Uterine smooth muscle cell (primary cell): ENCODE measurements at places on chromosomes 2 and 18. TPM values are rescaled to one million over a fixed set of nuclear protein-coding genes. Genes with fewer than 3 reads are reported as not detected.

CYRIA gene
- total RNA-seq: 8.7 and 18.1 TPM in 2 replicates

LYPD6 gene
- 3.6 and 4.4 TPM in 2 replicates for total RNA-seq

UXS1 gene
- 35.4 and 43.5 TPM in 2 replicates for total RNA-seq

GKN2 gene
- total RNA-seq: not detected in 2 replicates

ZNF521 gene
- total RNA-seq: 33.6 and 36.4 TPM in 2 replicates

DOK6 gene
- total RNA-seq: 1.2 and 2.7 TPM in 2 replicates

PTPN2 gene
- total RNA-seq: 22.4 and 24.2 TPM in 2 replicates

CNGA3 gene
- total RNA-seq: not detected in 2 replicates

CHRNG gene
- not detected in 2 replicates for total RNA-seq

STPG4 gene
- total RNA-seq: 0.12 and 0.44 TPM in 2 replicates

AKAIN1 gene
- total RNA-seq: not detected in 2 replicates

RBBP8 gene
- 37.2 and 40.5 TPM in 2 replicates for total RNA-seq

ACKR3 gene
- 0.25 TPM in 1 of 2 replicates, not detected in the other for total RNA-seq

INO80B gene
- 10.7 and 15.2 TPM in 2 replicates for total RNA-seq

SERPINB4 gene
- not detected in 2 replicates for total RNA-seq

DCDC2C gene
- 0.37 TPM in 1 of 2 replicates, not detected in the other for total RNA-seq

SP140 gene
- total RNA-seq: 2.0 and 2.6 TPM in 2 replicates
